T-helper 2 cell treated with Interferon-gamma antibody and Interleukin-4, amounts not matched to agents 5 μg/mL and 100 μg/mL, for 36 hours (primary cell): ENCODE measurements at places on chromosomes 1 and 21.

- DNase-seq, result no peak
Observed at GRCh38 chr1:22893292-22893691, 79.4 kb downstream of the LACTBL1 start.

DNA sequence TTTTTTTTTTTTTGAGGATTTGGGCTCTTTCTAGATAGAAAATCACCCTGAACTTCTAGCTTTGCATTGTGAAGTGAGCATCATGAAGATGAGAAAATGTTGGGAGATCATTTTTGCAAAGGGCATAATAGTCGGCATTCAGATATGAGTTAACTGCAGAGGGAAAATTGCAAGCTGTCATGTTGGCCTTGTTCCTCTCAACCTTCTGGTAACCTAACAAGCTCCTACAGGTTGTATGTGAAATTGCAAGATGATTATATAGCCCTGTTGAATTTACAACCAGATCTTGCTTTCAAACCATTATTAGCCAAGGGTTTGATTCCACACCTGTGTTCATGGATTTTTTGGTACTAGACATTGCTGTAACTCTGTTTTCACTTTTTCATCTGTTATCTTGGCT is 2.2 kb downstream of the ELOA start:
- DNase-seq, result no peak

GRCh38 chr1:64525116-64525686 is 55.3 kb downstream of the CACHD1 start:
- no peak for DNase-seq

GRCh38 chr1:23567996-23568607 is 8.8 kb upstream of the ID3 start:
- no peak for DNase-seq

DNA sequence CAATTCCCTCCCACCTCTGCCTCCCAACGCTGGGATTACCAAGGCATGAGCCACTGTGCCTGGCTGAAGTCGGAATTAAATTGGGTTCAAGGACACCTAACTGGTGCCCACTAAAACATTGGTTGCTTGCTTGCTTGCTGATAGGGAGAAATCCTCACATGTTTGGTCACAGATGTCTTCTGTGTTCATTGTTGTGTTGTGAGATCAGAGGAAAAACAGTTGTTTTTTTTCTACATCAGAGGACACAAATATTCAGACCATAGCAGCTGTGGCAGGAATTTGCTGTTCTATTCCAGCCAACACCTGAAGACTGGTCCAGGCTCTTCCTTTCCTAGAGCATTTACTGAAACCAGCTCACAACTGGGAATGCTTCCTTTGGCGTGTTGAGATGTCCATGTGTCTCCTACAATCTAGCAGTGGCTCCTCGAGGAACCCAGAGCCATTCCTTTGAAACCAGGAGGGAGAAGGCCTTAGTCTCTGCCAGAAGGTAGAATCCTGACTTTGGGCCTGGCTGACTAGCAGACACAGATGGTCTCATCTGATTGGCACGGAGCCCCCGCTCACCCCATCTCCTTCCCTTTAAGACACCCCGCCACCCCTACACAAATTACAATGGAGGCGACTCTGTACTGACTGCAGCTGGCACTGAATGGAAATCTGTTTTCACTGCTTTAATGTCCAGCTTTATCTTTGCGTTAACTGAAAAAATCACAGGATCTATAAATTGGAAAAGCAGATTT is 24.3 kb upstream of the TRIM17 start:
- DNase-seq, result no peak

DNA sequence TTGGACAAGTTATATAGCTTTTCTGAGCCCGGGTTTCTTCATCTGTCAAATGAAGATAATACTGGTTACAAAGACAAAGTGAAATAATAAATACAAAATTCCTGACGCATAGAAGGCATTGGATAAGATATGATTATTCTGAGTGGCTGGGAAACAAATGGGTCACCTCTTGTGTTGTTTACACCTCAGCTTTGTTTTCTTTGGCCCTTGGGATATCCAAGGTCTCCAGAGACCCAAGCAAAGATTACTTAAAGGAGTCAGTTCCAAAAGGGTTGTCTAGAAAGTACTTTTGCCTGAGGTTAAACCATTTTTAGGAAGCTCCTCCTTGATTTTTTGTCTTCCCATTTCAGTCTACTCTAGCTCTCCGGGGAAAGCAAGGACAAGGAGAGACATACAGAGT is 9.7 kb downstream of the KHDRBS1 start:
- no peak for DNase-seq

- no peak for DNase-seq
Observed at GRCh38 chr1:93433407-93433961, 14.4 kb upstream of the FNBP1L start.

DNA sequence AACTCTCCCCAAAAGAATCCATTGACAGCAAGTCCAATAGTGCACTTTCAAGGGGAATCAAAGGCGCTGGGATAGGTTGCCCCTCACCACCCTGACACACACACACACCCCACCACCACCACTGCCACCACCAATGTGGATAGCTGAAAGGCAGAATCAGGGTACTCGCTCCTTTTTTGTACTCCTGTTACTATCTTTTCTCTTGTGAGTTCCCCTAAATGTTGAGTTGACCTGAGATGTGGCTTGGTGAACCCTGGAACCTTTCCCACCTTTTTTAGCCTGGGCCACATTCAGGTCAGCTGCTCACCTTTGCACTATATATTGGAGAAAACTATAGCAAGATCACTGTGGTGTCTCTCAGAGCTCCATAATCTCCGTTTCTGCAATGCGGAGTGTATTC is 3.9 kb downstream of the S100A8 start:
- no peak for DNase-seq

GRCh38 chr1:41622859-41623732 is 138.6 kb upstream of the EDN2 start:
- DNase-seq, result no peak

DNA sequence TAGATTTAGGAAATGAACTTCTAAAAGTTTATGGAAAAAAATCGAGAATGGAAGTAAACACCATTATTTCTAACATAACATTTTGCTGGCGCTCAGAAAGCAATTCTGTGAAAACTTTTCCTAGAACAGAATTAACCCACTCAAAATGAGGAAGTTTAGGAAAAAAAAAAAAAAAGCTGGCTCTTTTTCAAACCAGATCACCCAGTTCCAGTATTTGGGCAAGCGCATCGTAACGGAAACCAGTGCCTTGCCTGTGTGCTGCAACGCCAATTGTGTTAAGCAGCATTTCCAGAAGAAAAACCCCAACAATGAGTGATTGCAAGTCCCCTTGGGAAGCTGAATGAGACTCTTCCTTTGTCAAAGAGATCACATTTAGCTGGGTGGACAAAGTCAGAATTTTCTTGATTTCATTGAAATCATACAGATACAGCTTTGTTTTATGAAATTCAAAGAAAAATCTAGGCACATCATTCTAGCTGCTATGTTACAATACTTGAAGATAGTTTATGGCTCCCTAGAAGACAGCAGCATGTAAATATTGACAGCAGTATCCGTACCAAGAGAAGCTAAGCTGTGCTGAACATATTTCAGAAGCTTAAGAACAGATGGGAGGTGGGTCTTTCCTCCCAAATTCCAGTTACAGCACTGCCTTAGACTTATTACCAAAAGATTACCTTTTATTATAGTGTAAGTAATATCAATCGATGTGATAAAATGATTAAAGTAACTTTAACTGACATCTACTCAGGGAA is 113.4 kb downstream of the ERG start:
- DNase-seq, result no peak

DNA sequence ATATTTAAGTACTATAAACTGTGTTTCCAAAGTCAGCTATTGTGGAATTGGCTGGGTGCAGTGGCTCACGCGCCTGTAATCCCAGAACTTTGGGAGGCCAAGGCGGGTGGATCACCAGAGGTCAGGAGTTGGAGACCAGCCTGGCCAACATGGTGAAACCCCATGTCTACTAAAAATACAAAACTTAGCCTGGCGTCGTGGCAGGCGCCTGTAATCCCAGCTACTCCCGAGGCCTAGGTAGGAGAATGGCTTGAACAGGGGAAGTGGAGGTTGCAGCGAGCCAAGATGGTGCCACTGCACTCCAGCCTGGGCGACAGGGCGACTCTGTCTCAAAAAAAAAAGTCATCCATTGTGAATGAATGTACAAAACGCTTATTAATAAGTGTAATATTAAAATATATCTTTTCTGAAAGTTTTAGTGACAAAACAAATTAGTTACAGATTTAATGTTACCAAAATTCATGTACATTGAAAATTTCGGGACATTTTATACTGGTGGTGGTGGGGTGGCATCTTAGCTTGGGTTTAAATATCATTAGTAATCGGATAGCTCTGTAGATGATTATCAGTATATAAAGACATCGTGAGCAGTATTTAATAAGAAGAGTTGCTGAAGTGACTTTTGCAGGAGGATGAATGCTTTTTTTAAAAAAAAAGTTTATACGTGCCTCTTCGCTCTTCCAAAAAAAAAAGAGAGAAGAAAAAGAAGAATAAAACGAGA is 503 bp upstream of the SRSF11 start:
- DNase-seq, result no peak

DNA sequence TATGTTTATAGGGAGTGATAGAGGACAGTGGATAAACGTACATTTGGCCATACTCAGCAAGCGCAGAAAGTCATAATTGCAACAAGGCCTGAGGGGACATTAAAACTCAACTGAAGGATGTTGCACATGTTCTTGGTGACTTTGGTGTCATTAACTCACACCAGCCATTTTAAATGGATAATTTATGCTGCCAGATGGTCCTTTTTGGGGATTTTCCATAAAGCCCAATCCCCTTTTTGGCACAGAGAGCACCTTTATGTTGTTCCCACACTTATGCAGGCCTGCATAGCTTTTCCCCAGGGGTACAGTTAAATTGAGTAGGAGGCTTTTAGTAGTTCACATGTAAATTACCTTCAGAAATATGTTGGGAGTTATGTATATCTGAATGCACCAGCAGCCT is 279.6 kb downstream of the NFIA start:
- DNase-seq, result no peak

- no peak for DNase-seq
Observed at GRCh38 chr1:210706246-210706645, 377.5 kb downstream of the HHAT start.

DNA sequence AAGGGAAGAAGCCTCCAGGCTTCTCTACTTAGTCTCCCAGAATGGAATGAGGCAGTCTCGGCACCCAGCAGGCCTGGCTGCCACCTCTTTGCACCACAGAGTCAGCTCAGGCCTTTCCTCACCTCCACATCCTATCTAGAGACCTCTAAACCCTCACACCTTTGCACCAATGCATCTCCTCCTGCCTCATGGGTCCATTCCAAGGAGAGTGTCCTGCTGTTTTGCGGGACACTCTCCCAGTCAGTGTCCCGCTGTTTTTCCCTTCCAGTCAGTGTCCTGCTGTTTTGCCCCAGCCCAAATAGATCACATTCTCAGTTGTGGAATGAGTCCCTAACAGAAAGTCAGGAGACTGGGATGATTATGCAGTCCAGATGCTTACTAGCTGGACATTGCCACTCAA is 185.6 kb upstream of the CAMK1G start:
- no peak for DNase-seq

GRCh38 chr1:112388436-112388835 is 7.6 kb upstream of the CTTNBP2NL start:
- no peak for DNase-seq

- DNase-seq, result no peak
Observed at GRCh38 chr1:220991959-220992704, 112.9 kb downstream of the HLX start.

DNA sequence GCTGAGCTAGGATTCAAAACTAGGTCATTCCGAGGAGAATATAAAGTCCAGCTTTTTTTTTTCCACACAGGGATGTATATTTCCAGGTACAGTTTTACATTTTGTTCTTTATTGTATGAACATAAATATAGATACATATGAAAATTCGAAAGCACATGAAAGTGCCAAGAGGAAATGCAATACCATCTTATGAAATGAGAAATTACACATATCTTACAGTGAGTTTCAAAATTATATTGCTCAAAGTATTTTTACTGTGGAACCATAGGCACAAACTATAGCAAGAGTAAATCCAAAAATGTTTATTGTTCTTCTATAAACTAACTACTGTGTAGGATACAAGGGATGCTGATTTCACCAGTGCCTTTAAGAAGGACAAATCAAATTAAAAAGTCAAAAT is 39.0 kb downstream of the PTPRC start:
- DNase-seq, result no peak

DNA sequence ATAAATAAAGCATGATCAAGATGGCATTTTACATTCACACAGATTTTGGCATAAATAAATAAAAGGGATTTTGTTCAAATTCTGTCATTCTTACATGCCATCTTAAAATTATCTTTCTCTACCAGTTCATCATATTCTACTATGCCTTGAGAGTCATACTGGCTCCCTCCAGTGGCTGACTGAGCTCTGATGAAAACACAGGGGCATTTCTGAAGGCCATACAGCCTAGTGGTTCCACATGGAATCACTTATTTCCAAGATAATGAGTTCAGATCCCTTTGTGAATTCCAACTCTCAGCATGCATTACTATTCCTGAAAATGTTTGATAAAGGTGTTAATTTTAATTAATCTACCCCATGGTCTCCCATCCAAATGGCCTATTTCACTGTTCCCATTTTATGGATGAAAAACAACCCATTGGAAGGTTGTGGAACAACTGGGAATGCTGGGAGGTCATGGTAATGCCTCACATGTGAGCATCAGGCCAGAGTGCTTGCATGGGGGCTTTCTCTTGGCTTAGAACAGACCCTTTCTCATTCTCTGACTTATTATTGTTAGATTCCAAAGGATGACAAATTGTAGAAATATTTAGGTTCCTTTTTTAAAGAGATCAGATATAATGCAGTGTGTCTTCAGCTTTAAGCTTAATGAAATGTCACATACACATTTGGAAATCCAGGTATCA is 622.4 kb upstream of the PKN2 start:
- no peak for DNase-seq

- no peak for DNase-seq
Observed at GRCh38 chr1:58683519-58683918, 16.3 kb downstream of the MYSM1 start.

GRCh38 chr1:177871613-177872307 is 98.1 kb downstream of the SEC16B start:
- no peak for DNase-seq

DNA sequence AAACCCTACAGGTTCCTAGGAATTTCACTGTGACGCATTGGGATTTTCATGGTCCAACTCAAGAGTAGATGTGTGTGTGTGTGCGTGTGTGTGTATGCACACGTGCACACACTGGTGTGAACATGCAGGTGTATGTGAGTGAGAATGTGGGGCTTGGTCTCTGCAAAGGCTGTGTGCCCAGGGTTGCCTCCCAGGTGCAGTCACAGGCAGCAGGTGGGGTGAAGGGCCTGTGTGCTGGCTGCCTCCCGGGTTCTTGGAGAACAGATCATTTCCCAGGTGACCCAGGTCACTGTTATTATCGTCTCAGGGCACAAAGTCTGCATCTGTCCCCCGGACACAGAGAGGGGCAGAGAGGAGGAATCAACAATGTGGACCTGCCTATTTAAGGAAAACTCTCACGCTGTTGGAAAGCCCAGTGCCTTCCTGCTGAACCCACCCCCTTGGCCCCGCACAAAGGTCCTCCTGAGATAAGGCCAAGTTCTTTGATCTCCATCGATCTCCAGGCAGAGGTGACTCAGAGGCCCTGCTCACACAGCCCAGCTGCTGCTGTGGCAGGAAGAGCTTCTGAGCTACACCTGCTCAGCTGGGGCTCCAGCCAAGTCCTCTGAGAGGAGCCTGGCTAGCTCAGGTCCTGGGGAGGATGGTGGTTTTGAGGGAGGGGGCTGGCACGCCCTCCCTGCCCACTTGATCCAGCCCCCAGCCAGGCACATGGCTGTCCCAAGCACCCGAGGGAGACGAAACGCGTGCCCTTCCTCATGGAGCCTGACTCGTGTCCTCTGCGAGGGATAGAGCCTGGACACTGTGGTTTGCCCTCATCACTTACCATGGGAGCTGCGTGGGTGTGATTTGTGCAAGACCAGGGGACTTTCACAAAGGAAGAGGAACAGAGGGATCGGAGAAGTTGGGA is 134.0 kb upstream of the ARHGEF16 start:
- no peak for DNase-seq
